ENCODE measurements at places on chromosomes 5 and 9.

GRCh38 chr5:96584712-96585111, 77.5 kb upstream of the CAST start:
- DNase-seq = no peak

DNA sequence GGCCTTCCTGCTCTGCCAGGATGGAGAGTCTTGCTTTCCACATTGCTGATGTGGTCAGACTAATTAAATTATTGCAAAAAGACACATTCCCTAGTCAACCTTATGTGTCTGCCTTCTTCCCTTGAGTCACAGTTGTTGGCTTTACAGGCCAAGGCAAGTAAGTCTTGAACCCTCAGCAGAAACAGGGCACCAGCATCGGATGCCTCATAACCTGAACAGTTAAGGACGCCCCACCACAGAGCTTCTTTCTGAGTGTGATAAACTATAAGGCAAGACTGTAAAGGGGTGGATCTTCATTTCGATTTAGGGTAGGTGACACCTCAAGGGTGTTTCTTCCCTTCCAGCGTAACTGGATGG, 670 bp upstream of the KIF2A start:
- DNase-seq = no peak

- no peak for DNase-seq
These were observed 140.5 kb downstream of the TTLL11 start for GRCh38 chr9:121952611-121953010.

GRCh38 chr9:20981486-20981885, 50.0 kb downstream of the HACD4 start:
- DNase-seq = no peak

DNA sequence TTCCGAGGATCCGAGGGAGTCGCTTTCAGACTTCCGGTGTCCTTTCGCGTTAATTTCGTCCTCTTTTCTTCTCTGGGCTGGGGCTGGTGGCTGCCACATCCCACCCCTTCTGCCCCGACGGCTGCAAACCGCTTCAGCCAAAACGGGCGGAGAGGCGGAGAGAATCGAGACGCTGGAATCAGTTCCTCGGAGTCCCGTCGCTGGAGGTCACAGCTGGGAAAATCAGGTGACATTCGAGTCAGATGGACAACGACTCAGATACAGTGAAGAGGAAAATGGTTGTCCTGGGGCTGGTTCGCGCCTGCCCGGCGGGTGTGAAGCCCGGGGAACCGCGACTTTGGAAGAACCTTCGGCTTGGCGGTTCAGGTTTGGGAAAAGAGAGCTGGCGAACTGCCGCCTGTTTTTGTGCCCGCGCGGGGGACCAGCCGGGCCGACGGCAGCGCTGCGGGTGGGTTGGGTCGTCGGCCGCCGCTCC, 8.9 kb upstream of the NKX2-5 start:
- DNase-seq = no peak

GRCh38 chr5:79005151-79005550, 20.0 kb upstream of the ARSB start:
- DNase-seq = no peak

GRCh38 chr5:123746683-123747360, 234.8 kb downstream of the CSNK1G3 start:
- no peak for DNase-seq

DNA sequence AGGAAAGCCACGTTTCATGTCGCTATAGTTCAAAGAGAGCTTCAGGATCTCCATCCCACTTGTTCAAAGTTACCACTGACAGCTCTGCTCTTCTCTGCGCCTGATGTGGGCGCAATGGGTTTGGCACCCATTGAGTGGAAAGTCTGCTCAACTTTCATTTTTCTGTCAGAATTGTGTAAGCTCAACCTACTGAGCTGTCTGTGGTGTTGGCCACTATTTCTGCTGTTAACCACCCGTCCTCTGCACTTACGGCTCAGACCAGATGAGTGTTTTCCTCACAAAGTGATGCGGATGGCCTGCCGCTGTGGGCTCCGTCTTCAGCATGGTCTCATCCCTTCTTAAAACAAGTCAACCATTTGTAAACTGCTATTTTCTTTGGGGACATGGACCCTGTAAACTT, 131.2 kb downstream of the WNK2 start:
- no peak for DNase-seq

DNA sequence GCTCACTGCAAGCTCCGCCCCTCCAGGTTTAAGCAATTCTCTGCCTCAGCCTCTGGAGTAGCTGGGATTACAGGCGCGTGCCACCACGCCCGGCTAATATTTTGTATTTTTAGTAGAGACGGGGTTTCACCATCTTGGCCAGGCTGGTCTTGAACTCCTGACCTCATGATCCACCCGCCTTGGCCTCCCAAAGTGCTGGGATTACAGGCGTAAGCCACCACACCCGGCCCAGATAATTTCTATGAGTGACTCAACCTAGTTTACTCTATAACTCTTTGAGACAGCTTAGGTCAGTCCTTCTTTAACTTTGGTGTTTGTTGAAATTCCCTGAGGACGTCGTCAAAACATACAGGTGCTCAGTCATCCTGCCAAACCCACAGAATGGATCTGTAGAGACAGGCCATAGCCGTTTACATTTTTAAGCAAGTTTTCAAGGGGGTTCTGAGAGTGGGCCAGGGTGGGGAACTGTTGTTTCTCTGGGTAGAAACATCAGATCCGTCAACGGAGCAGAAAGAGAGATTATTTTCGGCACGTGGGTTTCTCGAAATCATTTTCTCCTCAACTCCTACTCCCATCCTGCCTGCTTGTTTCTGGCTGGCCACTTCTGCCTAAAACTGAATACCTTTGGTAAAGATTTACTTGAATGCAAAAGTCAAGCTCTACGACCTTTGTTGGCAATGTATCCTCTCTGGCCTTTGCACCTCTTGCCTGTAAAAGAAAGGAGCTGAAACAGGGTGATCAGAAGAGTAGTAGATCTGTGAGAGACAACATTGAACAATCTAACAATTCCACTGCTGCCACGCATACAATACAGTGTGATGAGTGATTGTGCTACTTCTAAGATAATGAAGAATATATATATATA, 6.0 kb upstream of the BOD1 start:
- no peak for DNase-seq

- no peak for DNase-seq
These were observed 233.1 kb upstream of the MSX2 start for GRCh38 chr5:174491265-174491664.

DNA sequence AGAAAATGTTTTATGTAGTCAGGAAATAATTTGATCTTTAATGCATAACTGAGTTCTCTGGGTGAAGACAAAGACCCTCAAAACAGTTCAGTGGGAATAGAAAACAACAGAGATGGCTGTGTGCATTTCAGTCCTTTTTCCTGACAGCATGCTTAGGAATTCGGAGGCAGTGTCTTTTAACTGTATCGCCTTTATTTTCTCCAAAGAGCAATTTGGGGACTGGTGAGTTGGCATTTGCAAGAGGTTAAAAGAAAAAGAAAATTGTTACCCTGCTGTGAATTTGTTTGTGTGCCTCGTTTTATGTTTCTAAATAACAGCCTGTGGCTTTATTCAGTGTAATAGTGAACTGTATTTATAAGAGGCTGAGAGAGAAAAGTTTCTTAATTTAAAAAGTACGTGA, 227.8 kb upstream of the DMAC1 start:
- DNase-seq = no peak

DNA sequence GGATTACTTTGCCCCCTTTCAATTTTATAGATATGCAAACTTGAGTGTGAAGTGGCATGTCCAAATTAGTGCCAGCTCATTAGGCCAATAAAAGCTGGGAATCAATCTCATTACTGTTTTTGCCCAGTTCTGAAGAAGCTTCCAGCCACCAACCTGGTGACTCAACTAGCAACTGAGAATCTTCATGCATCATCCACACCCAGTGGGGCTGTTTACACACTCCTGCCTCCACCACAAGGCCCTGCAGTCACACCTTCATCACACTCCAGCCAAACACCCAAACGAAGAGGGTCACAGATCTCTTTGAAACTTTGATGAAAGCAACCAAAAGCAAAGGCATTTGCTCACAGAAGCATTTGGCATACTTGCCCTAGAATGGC, 41.3 kb upstream of the S1PR3 start:
- peak; percentile 40 for DNase-seq

DNA sequence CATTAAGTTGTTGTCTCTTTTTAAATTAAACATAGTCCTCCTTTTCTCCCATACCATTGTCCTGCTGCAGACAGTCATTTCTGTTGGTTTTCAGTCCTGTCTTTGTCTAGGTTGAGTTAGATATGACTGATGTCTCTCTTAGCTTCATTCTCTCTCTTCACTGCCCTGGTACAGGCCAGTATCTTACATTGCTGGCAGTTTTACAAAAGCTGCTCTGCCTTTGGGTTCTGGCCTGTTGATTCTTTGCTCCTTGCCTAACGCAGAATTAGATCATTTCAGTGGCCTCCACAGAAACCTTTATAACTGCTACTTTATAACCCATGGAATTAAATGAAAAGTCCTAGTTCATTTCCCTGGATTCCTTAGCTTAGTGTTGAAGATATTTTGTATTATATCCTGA, 33.7 kb downstream of the GPR21 start:
- DNase-seq = no peak

- DNase-seq = no peak
These were observed 163.2 kb downstream of the ARRDC3 start for GRCh38 chr5:91219803-91220371.

DNA sequence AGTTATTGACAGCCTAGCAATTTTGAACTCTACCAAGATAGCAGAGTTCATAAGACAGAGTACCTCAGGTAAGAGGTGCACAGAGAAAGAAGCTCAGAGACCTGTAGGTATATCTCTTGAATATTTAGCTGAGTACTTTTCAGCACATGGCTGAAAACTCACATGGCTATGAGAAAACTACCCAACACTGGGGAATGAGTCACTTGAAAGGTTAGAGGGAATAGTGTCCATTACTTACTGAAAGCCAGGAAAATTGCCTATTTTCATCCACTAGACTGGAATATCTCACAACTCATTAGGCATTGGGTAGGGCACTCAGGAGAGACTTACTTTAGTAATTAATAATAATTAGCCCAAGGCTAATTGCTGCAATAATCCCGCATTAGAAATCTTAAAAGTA, 8.3 kb downstream of the TSLP start:
- DNase-seq = no peak

DNA sequence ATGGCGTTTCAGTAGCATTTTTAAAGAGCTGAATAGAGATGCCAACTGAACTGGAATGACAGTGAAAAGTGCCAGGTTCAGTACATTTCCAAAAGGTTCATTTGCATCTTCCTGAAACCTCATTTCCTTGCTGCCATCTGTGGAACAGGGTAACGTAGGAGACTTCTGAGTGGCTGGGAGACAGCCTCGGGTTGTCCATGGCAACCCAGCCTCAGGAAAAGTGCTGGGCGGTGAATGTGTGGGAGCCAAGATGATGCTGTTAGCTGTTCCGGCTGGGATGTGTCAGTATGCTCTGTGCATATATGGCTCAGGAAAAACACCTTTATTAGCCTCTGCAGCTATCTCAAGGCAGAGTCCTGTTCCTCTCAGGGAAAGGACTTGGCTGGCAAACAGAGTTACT, 87.5 kb downstream of the KLHL3 start:
- no peak for DNase-seq

DNA sequence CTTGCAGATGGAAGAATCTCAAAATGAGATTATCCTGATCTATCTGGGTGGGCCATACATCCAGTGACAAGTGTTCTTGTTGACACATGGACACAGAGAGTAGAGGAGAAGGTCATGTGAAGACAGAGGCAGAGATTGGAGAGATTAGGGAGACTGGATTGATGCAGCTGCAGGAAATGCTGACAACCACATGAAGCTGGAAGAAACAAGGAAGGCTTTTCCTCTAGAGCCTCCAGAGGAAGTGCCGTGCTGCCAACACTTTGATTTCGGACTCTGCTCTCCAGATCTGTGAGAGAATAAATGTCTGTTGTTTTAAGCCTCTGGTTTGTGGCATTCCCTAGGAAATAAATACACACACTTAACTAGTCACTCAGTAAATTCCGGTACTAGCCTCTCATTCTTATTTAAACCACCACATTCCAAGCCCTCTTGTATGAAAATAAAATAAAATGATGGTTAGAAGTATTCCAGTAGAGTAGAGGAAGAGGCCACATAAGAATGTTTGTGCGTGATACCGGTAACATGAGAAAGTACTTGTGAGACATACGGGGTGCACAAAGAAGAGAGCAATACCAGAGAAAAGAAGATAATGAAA, 110.9 kb upstream of the DMAC1 start:
- DNase-seq = no peak

DNA sequence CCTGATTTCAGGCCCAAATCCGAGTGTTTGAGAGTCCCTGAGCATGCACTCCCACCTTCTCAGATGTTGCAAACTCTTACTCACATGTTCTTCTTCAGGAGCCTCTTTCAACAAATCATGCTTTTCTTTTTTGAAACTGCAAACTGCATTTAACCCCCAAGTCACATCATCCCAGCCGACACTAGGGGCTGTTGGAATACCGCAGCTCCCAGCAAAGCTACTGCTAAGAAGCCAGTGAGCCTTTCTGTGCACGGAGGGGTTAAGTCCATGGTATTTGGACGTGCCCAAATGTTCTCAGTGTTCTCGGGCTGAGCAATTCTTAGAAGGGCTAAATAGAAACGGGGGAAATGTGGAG, 282.9 kb downstream of the NFIB start:
- DNase-seq = no peak

DNA sequence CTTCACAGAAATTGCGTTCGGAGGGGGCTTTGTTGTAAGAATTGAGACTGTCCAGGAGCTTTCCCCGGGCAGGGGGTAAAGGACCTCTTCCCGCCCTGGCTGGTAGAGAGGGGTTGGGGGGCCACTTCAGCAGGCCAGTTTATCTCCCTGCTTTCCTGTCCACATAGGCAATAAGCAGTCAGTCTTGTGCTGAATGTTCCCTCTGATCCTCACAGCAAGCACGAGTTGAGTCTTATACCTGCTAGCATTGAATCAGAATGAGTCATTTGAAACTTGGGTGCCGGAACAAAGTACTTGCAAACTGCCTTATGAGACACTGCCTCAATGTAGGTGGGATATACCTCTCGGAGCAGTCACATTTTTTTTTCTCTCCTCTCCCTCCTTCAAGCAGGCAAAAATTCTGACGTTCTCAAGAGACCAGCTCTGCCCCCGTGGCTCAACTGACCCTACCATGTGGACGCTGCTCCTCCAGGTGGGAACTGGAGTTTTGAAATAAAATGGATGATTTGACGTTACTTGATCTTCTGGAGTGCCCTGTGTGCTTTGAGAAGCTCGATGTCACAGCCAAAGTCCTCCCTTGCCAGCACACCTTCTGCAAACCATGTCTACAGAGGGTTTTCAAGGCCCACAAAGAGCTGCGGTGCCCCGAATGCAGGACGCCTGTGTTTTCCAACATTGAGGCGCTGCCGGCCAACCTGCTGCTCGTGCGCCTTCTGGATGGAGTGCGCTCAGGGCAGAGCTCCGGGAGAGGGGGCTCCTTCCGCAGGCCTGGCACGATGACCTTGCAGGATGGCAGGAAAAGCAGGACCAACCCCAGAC, 1.3 kb downstream of the SH3RF2 start:
- DNase-seq = no peak

Measured in T-helper 1 cell (primary cell).